ENCODE measurements at places on chromosomes 11 and 22.

DNA sequence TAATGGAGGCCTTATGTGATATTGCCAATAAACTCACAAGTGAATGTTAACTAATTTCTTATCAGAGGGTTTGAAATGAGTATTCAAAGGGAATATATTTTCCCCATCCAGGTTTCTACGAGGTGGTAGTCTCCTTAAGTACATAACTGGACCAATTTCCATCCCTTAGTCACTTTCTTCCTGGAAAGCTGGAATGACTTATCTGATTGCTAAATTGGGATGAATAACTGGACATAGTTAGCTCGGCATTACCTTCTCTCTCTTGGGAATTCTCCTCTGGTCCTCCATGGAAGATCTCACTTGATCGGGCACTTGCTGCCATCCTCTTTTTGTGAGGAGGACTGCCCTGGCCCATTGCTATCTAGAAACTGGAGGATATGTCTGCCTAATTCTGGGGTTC, 109.1 kb downstream of the TRPC6 start:
- no peak for DNase-seq

GRCh38 chr22:22712666-22713365, 68.4 kb downstream of the GGTLC2 start:
- no peak for DNase-seq

- no peak for DNase-seq
Observed at GRCh38 chr11:10537600-10537999, 3.4 kb downstream of the RNF141 start.

- no peak for DNase-seq
Observed at GRCh38 chr11:67120456-67120855, 1.4 kb downstream of the KDM2A start.

DNA sequence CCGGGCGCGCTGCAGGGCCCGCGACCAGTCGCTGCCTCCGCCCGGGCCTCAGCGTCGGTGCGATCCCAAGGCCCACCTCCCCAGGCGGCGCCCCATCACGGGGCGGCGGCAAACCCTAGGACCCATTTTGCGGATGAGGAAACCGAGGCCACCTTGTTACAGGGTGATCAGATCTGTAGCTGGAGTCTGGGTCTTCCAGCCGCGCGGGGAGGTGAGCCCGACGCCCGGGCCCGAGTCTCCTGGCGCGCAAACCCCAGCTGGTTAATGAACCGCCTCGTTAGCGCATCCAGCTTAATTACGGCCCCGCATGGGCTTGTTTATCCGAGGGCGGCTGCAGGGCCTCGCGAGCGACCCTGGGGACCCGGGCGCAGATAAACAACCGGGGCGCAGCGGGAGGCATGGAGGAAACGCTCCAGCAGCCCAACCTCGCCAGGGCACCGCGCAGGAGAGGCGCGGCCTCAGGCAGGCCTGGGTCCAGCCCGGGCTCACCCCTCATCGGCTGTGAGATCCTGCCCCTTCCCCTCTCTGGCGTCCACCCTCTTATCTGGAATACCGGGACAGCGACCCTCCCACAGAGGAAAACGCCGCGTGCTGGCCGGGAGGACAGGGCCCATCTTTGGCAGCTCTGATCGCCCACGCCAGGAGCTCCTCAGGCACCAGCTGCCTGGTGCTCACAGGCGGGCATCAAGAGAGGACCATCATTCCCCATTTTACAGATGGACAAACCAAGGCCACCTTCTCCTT, 14.7 kb downstream of the OTUB1 start:
- no peak for DNase-seq

DNA sequence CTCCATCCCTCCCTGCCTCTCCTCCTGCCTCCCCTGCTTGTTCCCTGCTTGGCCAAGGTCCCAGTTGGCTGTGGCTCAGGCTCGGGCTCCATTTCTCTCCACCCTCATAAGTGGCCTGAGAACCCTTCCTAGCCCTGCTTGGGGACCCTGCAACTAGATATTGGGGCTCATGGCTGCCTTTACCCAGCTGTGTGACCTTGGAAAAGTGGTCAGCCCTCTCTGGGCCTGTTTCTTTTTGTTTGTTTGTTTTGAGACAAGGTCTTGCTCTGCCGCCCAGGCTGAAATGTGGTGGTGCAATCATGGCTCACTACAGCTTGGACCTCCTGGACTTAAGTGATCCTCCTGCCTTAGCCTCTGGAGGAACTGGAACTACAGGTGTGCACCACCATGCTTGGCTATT, 20.3 kb upstream of the CABP2 start:
- DNase-seq: no peak

DNA sequence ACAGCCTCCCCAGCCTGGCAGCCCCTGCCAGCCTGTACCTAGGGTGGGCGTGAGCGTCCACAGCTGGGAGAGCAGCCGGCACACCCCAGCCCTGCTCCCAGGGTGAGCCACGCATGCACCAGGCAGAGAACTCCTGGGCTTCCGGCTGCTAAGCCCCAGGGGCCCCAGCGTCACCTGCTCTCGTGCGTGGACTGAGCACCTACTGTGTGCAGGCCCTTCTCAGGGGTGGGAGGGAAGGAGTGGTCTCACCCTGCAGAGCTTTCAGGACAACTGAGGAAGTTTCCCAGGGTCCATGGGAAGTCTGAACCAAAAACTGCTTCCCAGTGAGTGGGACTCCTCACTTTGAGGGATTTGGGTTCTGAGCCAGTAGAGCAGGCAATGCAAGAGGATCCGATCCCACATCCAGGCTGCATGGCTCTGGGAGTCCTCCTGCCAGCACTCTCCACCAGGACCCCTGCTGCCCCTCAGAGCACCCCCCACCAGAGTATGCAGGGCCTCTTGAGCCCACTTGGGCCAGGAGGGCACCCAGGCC, 47.1 kb upstream of the PRODH start:
- DNase-seq: no peak

GRCh38 chr11:116874251-116874650, 36.8 kb upstream of the APOA1 start:
- no peak for DNase-seq

DNA sequence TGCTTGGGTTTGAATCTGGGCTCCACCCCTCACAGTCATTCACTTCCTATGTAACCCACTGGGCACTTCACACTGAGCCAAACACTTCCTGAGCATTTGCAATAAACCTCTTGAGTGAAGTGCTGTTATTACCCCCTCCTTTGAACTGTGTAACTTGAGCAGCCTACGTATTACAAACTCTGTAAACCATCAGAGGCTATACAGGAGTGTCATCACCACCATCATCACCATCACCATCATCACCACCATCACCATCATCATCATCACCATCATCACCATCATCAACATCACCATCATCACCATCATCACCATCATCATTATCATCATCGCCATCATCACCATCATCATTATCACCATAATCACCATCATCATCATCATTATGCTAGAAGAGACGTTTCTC, 18.4 kb downstream of the RTL6 start:
- DNase-seq: no peak

GRCh38 chr11:73995247-73995646, 12.6 kb upstream of the UCP2 start:
- DNase-seq: no peak

DNA sequence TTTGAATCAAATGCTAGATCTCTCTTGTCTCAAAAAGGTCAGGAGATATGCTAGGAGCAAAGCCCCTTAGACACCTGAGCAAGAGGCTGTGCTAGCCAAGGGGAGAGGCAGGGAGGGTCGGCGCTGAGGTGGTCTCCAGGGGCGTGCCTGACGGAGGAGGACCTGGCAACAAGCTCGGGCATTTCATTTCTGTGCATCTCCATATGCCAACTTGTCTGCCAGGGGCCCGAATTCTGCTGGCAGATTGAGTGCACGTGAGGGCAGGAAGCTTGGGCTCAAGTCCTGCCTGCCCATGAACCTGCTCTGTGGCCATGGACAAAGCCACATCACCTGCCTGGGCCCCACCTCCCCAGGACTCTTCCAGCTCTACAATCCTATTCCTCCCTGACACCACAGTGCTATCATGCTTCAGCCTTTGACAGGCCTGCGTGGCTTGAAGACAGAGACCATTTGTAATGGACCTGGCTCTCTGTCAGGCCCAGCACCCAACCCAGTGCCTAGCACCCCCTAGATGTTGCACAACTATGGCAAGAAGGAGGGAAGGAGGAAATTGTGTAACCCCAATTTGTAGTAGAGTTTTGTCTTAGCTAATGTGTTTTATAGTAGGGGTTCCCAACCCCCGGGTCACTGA, 16.3 kb upstream of the VSIG10L2 start:
- no peak for DNase-seq

DNA sequence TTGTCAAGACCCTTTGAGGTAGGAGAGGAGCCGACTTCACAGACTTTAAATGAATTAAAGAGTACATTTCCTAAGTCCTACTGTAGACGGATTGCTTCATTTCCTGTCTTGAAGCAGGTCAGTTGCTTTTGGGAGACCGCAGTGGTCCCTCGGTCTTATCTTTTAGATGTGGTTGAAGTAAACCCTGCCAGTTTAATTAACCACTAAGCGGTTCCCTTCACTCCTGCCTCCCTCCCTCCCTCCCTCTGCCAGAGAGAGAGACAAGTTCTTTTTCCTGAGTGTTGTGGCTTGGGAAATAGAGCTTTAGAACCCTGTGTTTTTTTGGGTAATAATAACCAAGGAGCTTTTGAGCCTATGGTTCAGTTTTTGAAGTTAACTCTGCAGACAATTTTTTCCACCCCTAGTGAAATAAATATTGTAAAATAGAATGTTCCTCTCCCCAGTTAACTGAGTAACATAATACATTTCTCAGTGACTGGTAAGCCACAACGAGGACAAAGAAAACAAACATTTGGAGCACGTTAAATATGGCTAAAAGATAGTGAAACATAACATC, 147.5 kb downstream of the LDLRAD3 start:
- no peak for DNase-seq

DNA sequence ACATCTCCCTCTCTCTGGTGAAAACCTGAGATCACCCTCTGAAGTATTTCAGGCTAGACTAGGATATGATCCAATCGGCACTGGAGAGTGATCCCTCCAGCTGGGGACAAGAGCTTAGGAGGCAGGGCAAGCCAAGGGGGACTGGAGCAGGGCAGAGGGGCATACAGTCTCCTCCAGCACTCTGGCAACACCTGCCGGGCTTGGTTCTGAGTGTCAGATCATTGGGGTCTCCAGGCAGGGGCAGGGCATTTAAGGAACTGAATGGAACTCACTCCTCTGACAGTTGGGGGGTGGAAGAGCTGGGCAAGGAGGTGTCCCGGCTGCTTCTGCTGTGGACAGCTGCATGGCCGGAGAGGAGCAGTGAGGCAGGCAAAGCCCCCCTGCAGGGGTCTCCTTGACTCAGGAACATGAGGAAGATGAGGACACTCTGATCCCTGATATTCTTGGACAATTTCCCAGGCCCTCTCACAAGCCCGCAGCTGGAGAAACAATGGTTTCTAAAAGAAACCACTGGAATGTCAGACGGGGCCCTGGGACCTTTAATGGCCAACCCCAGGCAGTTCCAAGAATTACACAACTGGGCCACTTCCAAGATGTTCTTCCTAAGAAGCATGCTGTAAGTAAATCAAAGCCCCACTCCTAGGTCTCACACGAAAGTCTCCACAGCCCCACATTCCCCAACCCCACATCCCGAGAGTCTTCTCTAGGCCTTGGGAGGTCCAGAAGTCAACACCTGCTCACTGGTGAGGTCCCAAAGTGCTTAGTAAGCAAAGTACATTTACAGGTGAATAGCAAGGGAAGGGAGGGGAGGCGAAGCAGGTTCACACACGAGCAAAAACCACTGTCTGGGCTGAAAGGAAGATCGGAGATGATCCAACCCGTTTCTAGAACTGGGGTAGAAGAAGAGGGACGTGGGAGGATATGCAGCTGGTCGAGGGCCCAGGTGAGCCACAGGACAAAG, 1.2 kb upstream of the CCDC86 start:
- DNase-seq: peak; percentile 85

GRCh38 chr11:42175203-42175602, 715.8 kb upstream of the LRRC4C start:
- no peak for DNase-seq

GRCh38 chr11:57476047-57476756, 15.9 kb downstream of the RTN4RL2 start:
- peak; percentile 35 for DNase-seq

Data from right hindlimb (tissue), 1 donor.